ENCODE measurements at places on chromosomes 4 and X. TPM values are rescaled to one million over a fixed set of nuclear protein-coding genes. Genes with fewer than 3 reads are reported as not detected.

SULT1E1 gene
- total RNA-seq = 0.44 TPM

NUDT9 gene
- total RNA-seq = 19.2 TPM

PCDH18 gene
- total RNA-seq = 224 TPM

CFAP99 gene
- total RNA-seq = not detected

SHROOM3 gene
- 1.6 TPM for total RNA-seq

VSIG4 gene
- not detected for total RNA-seq

SLC9B1 gene
- 0.34 TPM for total RNA-seq
